ENCODE measurements at places on chromosomes 3 and 15. TPM values are rescaled to one million over a fixed set of nuclear protein-coding genes. Genes with fewer than 3 reads are reported as not detected.

Gene BCL2A1
- 0.21 TPM for polyA plus RNA-seq

DNA sequence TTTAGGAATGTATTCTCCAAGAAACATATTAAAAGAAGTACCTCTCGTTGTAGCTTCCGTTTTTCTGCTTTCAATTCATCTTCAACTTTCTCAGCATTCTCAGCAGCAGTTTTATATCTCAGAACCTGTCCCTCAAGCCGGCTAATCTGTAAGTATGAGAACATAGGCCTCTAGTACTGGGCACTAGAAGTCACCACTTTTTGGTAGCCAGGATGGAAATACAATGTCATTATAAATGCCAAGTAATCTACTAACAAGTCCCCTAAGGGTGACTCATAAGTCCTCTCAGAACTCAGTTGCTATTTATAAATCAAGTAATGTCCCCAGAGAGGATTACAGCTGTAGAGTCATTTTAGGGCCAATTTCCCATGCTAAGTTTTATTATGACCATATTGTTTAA lies 61.1 kb downstream of the MLH1 start:
- DNase-seq: no peak

DNA sequence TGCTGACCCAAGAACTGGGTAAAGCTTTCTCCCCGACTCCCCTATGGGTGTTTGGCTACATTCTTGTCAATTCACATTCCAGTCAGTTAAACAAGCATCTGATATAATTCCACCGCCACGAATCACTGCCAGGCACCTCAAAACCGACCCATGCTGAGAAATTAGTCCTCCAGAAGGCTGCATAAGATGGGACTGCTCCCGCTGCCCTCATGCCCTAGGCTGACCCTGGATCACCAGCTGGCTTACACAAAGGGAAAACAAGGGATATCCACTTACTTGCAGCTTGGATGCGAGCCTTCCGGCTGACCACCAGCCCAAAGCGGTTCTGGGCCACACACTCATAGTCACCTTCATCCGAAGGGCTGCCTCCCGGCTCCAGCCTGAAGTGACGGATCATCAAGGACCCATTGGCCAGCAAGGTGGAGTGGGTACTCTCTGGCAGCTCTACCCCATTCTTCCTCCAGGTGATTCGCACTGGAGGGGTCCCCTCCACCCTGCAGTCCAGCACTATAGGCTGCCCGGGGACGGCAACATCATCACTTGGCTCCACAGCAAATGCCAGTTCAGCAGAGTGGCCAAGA lies 2.9 kb downstream of the IGDCC3 start:
- DNase-seq: no peak

DNA sequence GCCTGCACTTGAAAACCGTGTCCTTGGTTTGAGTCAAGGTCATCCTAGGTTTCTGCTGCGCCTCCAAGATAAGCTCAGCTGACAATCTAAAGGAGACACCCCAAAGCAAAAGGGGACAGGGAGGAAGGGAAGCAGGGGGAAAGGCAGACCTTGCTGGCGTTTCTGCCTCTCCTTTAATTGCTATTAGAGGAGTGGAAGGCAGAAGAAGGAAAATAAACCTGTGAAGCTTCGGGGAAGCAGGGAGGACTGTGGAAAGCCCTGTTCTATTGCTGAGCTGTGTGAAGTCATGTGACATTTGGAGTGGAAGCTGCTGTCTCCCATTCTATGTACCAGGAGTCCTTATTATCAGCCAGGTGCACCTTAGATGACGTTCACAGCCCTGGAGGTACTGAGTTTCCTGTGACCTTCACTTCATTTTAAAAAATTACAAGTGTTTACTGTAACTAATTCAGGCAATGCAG lies 21.5 kb upstream of the CHD2 start:
- DNase-seq: no peak

GRCh38 chr3:29318251-29318650 lies 37.4 kb downstream of the RBMS3 start:
- DNase-seq: no peak

Gene ZNF80
- not detected for polyA plus RNA-seq

- DNase-seq: no peak
These were observed 51.1 kb downstream of the CHST2 start for GRCh38 chr3:143170676-143171075.

- no peak for DNase-seq
These were observed at the start of gene BOC for GRCh38 chr3:113211330-113212149. TSS of gene BOC (plus strand) at chr3:113211557. CDS start at chr3:113249803, 38,246 bp downstream.

DNA sequence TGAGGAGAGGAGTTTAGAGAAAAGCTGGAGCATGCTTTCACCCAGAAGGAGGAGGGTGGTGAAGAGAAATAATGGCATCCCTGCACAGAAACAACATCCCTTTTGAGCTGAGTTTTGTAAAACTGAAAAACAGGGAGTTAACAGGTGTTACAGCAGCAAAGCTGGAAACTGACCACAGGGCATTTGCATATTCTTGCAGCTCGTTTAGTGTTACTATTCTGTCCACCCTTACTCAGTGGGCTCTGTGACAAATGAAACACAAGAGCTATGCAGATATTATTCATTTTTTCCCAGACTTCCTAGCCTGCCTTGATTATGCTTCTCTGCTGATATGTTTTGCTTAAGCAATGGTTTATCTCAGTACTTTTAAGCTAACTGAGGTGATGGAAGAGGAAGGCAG lies 272.0 kb downstream of the NEK10 start:
- DNase-seq: no peak

DNA sequence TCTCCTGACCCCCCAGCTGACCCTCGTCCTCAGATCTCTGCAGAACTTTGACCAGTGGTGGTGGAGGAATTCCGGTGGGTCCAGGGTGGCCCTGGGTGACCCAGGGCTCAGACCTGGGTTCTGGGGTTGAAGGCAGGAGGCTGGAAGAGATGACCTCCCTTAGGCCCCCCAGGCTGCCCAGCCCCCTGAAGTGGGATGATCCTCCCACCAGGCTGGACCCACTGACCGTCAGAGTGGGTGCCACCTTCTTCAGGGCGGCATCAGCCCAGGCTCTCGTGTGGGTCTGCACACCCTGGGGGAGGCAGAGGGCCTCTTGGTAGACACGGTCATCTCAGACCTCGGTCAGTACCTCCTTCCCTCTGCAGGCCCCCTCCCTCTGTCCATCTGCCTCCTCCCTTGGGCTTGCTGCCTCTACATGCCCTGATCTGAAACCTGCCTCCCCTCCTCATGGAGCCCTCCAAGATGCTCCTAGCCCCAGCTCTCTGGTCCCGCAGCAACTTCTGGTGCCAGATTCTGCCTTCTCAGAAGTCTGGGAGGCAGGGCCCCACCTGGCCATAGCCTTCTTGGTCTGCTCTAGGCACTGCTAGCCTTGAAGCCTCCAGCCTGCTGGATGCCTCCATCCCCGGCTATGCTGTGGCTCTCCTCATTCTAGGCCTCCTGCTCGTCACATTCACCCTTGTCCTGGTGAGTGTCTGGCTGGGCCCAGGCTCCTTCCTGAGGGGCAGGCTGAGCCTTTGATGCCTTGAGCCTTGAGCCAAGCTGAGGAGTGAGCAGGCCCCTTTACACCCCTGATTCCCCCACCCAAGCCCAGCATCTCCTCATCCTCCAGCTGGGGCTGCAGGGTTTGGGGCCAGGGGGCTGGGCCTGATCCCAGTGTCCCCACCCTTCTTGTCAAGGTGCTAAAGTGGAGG lies 49.1 kb upstream of the CSPG4 start:
- no peak for DNase-seq

DNA sequence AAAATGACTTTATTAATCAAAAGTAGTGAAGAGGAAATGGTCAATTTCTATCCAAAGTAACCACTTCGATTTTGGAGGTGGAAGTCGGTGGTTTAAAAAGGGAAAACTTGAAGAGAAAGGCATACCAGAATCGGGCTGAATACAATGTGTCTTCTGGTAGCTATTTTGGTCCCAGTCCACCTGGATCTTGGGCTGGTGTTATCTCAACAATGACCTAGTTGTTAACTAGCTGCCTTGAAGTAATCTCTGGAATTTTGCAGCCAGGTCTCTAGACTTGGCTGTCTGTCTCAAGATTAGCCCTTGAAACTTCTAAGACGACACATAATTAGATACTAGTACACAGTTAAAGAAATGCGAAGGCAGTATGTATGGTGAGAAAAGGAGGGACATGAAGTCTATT lies 409.8 kb downstream of the GRM7 start:
- no peak for DNase-seq

DNA sequence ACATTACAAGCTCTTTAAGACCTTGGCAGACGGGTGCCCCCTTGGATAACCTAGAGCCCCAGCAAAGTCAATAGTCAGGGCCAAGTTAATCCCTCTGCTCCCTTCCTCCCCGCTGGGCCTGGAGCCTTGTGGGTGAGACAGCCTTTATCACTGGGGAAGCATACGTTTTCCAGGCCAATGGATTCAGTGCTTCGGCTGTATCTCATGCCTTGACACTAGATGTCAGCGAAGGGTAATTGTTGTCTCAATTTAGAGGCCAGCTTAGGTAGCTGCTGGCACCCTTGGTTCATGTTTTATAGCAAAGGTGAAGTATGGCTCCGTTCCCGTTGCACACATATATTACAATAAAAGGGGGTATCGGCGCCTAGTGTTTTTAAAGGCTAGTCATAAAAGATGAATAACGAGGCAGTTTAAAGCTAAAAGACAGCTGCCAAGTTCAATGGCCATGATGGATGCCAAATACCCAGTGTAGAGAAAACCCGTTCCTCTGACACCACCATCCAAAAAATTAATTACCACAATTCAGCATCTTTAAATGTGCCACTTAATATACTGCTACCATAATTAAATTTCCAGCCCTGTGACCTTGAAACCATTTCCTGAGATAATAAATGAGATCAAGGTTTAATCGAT lies 52.3 kb upstream of the BNIP2 start:
- no peak for DNase-seq

DNA sequence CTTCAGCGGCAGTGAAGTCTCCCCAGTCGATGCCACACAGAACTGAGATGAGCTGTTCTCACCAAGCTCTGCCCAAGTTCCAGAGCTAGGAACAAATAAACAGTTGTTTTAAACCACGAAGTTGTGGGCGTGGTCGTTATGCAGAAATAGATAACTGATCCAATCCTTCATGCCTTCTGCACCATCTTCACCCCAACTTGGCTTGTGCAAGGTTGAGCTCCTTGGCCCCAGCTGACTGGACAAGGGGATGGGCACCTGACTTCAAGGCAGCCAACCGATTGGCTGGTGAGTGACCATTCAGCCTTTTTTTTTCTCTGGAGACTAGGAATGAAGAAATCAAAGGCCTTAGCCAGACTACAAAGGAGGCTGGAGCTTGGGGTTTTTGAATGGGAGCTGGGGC lies 23.9 kb downstream of the LINGO1 start:
- DNase-seq: no peak

DNA sequence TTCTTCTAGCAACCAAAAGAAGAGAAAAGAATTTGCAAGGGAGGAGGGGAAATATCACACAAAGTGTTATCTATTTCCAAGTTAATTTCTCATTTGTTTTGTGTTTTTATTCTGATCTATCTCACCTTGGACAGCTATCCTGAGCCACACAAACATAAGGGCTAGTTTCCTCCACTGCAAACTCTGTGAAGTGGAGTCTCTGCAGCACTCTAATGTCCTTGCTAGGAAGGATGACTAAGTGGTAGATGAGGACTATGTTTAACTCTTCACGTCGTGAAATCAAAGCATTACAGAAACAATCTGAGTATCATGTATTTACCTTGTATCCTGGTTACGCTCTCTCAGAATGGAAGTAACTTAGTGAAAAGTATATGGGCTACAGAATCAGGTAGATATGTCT lies 33.9 kb upstream of the CHRM5 start:
- DNase-seq: no peak

Gene SAMMSON
- 0.17 TPM for polyA plus RNA-seq

GRCh38 chr3:139389552-139390368 lies at the start of gene COPB2:
TSS of gene COPB2 (minus strand) at chr3:139389647. CDS start at chr3:139389550, 97 bp downstream.
- peak; percentile 99 for DNase-seq

DNA sequence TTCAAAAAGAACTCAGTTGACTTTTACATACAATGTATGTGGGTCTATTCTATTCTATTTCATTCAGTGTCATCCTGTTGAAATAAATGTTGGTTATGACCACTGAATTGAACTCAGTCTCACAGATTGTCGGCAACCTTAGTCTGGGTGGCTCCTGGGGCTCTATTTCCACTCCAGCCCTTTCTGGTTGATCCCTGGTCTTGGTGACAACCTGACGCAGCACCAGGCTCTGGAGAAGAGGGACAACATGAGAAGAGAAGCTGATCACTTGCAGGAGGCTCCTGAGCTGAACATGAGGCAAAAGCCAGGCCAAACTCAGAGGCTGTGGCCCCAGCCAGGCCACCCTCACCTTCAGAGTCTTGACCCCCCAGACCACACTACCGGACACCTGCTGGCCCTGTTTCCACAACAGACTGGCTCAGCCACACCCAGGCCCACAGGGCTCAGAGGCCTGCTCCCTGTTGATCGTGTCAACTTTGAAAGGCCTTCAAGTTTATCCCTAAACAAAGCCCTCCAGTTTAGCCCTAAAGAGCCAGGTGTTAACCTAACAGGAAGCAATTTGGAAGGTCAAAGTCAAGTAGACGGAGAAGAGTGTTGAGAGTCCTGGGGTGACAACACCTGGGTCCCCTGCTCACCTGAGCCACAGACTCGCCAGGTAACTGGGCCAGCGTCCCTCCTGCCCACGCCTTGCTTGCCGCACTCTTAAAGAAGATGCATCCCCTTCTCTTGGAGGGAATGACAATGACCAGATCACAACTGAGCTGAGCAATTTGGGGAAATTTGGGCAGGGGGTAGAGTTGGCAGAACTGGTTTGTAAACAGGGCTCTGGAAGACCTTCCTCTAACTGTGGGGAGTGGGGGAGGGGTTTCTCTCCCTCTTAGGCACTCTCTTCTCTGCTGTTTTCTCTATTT lies 15.4 kb upstream of the MUC20 start:
- no peak for DNase-seq

GRCh38 chr15:58332676-58333400 lies 99.0 kb upstream of the LIPC start:
- no peak for DNase-seq

- DNase-seq: no peak
These were observed 89.5 kb downstream of the DHX30 start for GRCh38 chr3:47892286-47893040.

GRCh38 chr3:99943931-99944761 lies 126.5 kb downstream of the CMSS1 start:
- no peak for DNase-seq

Gene CCRL2
- 0.92 TPM for polyA plus RNA-seq

DNA sequence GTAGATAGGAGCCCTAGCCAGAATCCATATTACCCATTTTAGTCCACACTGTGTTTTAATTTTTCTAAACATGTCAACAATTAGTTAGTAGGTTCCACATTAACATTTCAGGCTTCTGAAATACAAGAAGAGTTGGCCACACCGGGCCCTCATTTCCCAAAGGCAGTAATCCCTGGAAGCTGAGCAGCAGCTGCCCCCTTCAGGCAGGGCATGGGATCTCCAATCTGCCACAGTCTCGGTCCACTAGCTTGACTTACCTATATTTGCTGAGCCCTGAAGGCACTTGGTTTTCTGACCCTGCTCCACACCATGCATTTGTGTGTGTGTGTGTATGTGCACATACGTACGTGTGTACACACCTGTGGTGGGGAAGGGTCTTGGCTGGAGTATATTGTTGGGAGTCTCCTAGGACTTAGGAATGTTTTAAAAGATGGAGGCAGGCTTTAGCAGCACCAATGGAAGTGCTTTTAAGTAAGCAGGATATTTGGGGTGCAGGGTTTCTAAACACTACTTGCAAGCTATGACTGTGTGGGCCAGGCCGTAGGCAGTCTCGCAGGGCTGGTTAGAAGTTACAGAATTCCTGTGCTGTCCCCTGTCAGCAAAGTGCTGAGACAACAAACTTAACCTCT lies 71.2 kb upstream of the SOX14 start:
- DNase-seq: no peak

GRCh38 chr3:158333736-158334135 lies 223.8 kb downstream of the RSRC1 start:
- no peak for DNase-seq

GRCh38 chr3:11576453-11576852 lies 67.3 kb downstream of the VGLL4 start:
- DNase-seq: no peak

- no peak for DNase-seq
These were observed 57.5 kb upstream of the GCNT3 start for GRCh38 chr15:59553879-59554735.

Data from left renal pelvis (tissue), 4 donors.